IPS DF 6.9 (cell line): ENCODE measurements at places on chromosomes 6 and 20.

GRCh38 chr6:126643352-126643751 is 303.4 kb downstream of the CENPW start:
- no peak for DNase-seq

DNA sequence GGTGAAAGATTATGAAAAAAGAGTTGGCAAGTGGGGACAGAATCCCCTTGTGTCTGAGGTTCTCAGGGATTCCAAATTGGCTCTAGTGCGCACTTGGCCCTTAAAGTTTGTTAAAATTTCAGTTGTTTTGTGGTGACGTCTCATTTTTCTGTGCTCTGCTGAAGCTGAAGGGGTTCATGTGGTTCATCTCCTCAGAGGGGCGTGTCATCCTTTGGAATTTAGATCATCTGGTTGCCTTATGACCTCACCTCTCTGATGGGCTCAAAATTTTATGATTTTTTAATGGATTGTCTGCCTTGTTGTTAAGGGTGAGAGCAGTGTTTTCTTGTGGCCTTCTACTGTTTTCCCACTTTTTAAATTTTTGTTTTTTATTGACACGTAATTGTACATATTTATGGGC is 20.3 kb downstream of the CYB5R4 start:
- no peak for DNase-seq

DNA sequence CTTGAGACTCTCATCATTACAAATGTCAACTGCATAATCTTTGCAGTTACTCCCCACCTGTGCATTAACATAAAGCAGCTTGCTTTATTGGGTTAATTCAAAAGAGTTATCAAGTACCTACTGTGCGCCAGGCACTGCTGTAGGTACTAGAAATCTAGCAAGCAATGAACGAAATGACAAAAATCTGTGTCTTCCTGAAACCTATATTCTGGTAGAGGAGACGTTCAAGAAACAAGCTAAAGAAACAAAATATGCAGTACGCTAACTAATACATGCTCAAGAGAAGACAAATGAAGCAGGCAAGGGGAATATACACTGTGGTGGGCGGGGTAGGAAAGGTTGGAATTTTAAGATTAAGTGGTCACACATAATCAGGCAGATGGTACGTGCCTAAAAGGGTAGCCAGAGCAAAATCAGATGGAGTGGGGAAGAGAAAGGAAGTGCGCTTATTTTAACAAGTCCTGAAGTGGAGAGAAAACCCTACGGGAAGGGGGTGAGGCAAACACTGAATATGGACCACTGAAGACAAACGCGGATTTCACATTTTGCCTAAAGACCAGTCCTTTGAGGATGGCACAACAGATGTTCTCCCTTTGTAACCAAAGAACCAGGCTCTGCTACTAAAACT is 1.2 kb downstream of the ELOVL2 start:
- no peak for DNase-seq

DNA sequence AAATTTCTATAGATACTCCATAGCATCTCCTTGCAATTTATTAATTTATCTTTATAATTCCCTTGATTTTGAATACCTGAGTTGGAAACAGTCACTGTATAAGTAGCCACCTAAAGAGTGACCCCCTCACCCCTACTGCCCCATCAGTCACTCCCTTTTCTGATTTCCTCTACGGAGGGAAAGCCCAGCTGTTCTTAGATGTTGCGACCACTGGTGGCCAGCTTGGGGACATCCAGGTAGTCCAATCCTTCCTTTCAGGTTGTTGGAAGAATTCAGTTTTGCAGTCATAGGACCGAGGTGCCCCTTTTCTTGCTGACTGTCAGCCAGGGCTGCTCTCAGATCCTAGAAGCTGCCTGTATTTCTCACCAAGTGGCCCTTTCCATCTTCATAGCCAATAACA is 87.8 kb downstream of the BMP6 start:
- peak; percentile 11 for DNase-seq

- no peak for DNase-seq
Measured at GRCh38 chr6:72316675-72317380, 305.0 kb upstream of the KCNQ5 start.

- no peak for DNase-seq
Measured at GRCh38 chr20:62002882-62003480, 62.7 kb downstream of the TAF4 start.

- DNase-seq, result peak; percentile 50
Measured at GRCh38 chr20:35171753-35172433, at the start of gene PROCR. Gene PROCR (plus strand): TSS chr20:35172072. CDS start chr20:35172155, 83 bp downstream.

DNA sequence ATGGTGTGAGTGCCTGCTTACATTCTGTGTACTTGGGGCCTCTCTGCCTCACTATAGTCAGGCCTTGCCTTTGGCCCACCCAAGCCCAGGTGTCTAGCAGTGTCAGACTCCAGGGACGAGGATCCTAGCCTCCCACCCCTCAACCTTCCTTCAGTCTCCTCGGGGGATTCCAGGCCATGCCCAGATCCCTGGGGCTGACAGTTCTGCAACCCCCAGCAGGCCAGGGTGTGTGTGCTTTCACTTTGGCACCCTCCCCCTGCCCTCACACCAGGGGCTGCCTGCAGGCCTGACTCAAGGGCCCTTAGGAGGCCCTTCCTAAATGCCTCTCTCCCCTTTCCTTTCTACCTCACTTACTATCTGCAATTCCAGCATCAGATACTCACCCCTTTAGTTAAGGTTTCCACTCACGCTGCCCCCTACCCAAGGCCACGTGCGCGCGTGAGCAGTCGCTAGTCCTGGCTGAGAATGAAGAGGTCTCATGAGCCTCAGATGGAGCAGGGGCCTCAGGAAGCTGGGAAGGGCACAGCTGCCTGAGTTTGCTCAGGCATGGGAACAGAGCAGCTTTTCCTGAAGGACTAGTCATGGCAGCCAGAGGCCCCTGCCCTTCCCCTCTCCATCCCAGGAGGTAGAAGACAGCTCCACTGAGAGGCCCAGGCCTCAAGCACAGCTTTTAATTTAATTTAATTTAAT is 859 bp upstream of the CLPS start:
- DNase-seq, result no peak

DNA sequence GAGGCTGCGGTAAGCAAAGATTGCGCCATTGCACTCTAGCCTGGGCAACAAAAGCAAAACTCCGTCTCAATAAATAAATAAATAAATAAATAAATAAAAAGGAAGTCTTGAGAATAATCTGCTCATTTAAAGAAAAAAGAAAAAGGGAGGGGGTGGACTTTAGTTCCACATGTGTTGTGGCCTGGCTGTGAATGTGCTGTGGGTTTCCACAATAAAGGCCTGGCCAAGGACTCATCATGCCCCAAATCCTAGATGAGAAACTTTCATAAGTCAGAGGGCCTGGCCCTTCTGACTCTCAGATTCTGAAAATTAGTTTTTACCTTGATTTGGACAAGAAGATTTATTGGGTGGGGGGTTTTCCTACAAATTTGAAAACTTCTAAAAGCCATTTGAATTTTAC is 48.4 kb downstream of the RIOK1 start:
- no peak for DNase-seq

- DNase-seq, result no peak
Measured at GRCh38 chr20:44848254-44849015, 37.1 kb upstream of the YWHAB start.

DNA sequence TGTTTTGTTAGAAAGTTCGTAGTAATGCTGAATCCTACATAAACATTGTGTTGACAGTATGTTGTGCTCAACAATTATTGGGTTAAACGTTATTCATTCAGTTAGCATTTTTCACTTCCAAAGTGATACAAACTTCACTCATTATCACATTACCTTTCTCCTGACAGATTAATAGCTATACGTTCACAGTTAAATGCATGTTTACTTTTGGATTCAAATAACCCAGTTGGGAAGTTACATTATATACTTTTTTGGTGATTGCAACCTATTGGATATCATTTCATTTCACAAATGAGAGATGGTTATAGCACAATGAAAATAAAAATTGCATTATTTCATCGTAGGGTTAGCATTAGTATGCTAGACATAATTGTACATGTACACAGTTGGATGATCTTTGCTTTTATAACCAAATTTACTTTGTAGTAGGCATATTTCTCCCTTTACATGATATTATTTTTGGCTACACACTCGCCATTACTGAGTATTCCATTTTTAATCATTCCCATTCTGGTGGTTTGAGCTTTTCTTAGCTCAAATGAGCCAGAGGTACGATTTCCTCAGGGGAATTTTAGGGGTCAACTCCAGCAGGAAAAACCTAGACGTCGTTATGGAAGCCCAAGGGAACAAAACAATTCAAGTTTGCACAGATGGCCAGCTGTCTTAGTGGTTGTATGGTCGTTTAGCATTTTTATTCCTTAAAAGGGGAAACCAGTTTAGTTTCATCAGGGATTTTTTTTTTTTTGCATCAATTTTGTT is 2.1 kb upstream of the HIVEP1 start:
- no peak for DNase-seq

- no peak for DNase-seq
Measured at GRCh38 chr6:707576-708236, 14.8 kb upstream of the EXOC2 start.

GRCh38 chr20:8221887-8222419 is 89.9 kb downstream of the PLCB1 start:
- no peak for DNase-seq

DNA sequence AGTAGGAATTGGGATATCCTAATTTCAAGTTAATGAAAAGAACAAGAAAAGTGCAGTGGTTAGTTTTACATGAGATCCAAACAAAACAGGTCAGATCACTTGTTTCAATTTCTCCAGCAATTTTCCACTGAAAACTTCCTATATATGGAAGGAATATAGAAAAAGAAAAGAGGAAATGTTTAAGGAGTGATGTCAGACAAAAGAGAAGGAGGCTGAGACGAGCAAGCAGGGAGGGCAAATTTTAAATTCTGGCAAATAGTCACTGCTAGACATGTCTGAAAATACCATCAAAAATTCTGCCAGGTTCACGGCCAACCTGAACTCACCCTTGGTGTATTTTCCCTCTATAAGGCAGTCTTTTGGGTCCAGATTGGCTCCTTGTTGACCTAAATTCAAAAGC is 9.5 kb upstream of the NUP153 start:
- DNase-seq, result no peak

DNA sequence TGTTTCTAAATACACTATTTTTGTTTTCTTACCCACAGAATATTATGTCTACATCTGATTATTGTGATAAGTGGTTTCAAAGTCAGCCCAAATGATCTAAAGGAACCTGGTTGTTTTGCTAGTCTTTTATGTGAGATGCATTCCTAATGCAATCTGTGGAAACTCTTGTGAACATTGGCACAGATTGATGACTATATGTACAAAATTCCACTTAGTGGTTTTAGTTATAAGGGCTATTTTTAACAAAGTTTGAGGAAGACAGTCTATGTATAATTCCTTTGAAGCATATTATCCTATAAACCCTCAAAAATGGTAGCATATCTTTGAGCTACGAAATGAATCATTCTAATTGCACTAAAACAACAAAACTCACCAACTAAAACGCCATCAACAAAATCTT is 140.9 kb downstream of the GRIK2 start:
- DNase-seq, result no peak

- no peak for DNase-seq
Measured at GRCh38 chr6:38163186-38164130, 343.9 kb downstream of the ZFAND3 start.

GRCh38 chr20:38231531-38232121 is 28.9 kb downstream of the KIAA1755 start:
- no peak for DNase-seq

- DNase-seq, result no peak
Measured at GRCh38 chr6:72580281-72580940, 41.5 kb upstream of the KCNQ5 start.

DNA sequence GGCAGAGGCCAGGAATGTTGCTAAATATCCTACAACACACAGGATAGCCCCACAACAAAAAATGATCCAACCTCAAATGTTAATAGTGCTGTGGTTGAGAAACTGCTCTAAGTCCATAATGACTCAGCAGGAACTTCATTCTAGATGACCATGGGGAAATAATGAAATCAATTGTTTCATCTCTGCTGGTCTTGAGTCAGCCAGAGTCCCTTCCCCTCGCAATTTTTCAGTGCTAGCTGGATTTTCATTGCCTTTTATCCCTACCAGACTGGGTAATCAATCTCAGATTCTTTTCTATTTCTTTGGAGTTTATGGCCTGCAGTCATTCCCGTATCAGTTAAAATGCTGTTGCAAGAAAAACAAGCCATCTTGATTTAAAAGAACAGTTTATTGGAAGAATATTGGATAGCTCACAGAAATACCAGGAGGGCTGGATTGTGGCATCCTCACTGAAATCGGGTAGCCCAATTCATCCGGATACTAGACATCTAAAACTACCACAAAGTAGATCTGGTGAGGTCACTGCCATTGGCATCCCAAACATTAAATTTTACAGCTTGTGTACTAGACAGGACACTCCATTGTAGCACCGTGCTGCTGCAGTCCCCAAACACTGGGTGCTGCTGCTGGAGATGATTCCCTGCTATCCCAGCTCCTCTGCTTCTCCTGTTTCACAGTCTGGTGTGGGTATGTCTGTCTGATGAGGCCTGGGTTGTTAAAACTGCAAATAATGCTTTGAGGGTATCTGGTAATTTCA is 30.3 kb upstream of the POPDC3 start:
- DNase-seq, result no peak

- DNase-seq, result no peak
Measured at GRCh38 chr20:62656197-62656918, 14.1 kb downstream of the SLCO4A1 start.

GRCh38 chr20:23114448-23115082 is 28.4 kb upstream of the CD93 start:
- no peak for DNase-seq
